Caco-2 (cell line): ENCODE measurements at places on chromosomes 1 and 21.

- no peak for DNase-seq
Measured at GRCh38 chr1:39046613-39047210, 20.6 kb downstream of the NDUFS5 start.

GRCh38 chr1:19010995-19011844 is 54.7 kb upstream of the IFFO2 start:
- peak; percentile 83 for DNase-seq

- no peak for DNase-seq
Measured at GRCh38 chr1:119587341-119587740, 60.7 kb downstream of the ZNF697 start.

- DNase-seq, result no peak
Measured at GRCh38 chr1:19606817-19607642, 37.1 kb upstream of the NBL1 start.

GRCh38 chr1:221331273-221332183 is 410.4 kb downstream of the DUSP10 start:
- no peak for DNase-seq

DNA sequence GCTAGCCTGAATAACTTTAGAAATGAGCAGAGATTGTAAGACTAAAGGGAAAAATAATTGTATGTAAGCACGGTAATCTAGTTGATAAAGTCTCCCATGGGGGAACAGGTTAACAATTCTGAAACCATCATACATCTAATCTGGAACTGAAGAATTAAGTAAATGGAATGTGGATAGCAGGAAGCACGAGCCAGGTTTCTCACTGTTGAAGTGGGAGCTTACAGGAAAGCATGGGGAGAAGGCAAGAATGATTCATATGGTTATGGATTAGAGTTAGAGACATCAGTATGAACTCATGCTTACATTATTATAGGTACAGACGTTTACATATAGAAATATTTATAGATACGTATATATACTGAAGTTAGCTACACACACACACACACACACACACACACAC is 83.0 kb downstream of the LEPR start:
- no peak for DNase-seq

DNA sequence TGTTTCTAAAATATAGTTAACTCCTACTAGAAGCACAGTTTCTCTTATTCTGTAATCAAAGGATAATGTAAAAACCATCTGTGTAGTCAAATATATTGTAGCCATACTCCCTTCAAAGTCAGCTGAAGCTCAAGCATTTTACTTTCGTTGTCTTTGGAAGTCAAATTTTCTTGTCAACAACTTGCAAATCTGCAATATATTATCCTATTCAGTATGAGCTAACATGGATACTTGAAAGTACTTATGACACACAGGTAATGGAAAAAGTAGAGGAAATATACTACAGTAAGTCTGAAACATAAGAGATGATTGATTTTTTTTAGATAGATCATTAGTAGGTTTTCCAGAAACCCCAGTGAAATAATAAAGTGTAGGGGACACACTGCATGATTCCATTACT is 121.5 kb downstream of the COL24A1 start:
- no peak for DNase-seq

GRCh38 chr1:28341591-28341990 is 12.8 kb downstream of the MED18 start:
- DNase-seq, result no peak

DNA sequence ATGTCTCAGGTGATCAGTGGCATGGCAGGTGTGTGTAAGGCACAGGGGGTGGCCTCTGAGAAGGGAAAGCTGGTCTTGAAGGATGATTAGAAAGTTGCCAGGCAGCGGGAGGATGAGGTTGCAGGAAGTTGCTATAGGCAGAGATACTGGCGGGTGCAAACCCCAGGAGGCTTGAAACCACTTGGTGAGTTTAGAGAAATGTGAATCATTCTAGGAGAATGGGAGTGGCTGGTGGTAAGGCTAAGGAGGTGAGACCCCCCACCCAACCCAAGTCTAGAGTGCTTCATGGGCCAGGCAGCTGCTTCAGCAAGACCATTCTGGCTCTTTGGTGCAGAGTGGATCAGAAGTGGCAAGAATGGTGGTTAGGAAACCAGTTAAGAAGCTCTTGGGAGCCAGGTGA is 9.0 kb downstream of the SH2D2A start:
- no peak for DNase-seq

DNA sequence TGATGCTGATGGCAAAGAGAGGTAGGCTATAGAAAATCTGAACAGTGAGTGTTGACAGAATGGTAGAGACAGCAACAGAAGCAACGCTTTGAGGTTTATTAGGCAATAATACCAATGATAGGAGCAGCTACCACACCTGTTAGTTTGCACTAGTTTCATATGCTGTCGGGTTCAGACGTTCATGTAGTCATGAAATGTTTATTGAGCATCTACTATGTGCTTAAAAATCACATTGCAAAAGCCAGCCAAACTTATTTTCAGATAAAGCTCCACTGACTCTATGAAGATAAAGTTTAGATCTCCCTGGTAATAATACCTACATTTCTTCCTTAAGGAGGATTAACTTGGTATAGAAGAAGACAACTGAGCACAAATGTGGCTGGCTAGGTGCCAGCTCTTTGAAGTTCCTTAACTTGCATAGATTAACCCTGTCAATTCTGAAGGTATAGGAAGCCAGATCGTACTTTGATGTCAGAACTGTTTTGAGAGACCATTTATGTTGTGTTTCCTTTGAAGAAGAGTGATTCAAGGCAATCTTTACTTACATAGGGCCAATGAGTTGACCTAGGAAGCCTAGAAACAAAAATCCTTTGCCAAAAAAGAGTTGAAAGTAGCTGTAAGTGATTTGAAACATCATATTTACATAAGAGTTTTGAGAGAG is 71.5 kb downstream of the DISP1 start:
- DNase-seq, result peak; percentile 35

DNA sequence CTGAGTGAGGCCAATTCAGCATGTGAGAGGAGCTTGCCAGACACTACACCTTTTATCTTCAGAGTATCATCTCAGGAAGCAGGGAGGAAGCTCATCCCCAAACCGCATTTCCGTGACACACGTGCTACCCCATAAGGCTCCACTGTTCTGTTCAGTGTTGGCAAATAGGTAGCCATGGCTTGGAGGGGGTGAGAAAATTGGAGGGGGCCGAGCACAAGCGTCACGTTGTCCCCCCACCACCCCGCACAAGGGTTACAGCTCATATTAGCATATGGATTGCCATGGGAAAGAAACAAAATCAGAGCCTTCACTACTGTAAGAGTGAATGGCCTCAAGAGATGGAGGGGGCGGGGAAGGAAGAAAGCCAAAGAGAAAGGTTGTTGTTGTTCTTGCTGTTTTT is 46.7 kb downstream of the OLIG1 start:
- DNase-seq, result no peak

DNA sequence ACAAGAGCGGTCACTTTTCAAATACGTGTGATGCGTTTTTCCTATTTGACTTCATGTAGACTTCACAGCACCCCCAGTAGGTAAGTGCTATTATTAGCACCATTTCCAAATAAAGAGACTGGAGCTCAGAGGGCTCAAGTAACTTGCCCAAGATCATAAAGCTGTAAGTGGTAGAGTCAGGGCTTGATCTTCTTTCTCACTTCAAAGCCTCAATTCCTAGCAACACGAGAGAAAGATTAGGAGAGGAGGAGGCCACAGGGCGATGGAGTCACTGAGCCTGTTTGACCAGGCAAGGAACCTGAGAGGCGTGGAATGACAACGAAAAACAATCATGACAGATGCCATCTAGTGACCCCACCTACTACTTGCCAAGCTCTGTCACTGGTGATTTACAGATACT is 181.0 kb downstream of the FOXD2 start:
- DNase-seq, result peak; percentile 40

DNA sequence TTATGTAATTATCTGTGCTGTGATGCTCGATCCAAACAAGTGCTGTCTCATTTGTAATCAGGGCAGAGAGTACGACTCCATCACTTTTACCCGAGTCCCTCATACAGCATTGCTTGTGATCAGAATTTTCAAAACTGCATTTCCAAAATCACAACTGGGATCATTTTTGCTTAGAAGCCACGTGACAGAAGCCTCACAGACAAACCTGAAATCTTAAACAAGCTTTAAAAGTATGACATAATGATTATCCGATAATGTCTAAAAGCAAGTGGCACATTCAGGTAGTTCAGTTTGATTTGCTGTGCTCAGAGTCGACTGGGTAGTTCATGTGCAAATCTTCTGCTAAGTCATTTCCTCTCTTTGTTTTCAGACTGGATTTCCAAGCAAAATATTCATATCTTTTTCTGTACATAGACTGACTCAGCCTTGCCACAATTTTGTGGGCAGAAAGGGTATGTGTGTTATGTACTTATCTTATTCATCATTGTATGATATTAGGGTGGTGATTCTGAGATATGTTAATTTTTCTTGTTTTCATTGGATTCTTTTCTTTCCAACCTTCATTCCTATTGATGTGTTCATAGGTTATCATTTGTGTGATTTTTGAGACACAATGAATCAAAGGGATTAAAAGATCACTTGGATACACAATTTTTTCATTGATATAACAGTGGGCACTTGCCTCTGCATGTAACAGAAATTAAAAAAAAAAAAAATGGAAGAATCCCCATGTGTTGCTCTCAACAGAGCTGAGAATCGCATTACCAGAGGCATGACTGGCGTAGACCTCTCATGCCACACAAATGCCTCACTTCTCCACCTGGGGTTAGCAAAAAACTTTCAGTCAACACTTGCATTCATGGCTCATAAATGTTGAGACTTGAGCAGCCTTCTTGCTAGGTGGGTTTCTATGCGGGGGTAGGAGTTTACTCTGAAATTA is 355.7 kb downstream of the LTN1 start:
- DNase-seq, result no peak

DNA sequence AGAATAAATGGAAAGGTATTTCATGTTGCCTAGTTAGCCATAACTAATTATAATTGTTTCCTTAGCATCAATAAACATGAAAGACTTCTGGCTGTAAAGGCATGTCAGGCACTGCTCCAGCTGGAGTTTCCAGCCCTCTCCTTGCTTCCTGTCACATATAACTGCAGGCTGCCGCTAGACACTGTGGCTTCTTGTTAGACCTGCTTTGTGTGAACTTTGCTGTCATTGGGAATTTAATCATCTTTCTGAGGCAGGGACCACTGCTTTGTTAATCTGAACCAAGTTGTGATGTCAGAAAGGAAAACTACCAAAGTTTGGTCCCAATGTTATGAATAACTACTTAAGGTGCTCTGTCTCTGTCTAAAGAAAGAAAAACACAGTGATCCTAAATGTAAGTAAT is 90.3 kb upstream of the DUSP10 start:
- DNase-seq, result no peak

GRCh38 chr1:52943876-52944416 is 16.9 kb downstream of the SCP2 start:
- DNase-seq, result no peak

DNA sequence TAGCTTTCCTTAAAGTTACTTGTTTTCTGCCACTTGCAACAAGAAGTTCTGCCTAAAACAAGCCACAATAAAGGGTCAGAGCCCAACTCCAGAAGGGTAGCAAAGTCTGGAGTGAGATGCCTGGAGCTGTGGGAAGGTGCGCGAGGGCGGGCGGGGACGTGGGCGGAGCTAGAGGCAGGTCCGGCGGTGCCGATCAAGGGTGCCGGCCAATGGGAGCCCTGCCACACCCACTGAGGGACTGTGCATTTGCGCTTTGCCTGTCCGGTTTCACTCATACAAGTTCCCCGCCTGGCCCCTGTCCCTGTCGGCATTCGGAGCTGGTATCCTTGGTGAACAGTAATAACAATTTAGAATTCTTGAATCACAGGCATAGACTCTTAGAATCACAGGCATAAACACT is 732.4 kb downstream of the MATN1 start:
- DNase-seq, result no peak

DNA sequence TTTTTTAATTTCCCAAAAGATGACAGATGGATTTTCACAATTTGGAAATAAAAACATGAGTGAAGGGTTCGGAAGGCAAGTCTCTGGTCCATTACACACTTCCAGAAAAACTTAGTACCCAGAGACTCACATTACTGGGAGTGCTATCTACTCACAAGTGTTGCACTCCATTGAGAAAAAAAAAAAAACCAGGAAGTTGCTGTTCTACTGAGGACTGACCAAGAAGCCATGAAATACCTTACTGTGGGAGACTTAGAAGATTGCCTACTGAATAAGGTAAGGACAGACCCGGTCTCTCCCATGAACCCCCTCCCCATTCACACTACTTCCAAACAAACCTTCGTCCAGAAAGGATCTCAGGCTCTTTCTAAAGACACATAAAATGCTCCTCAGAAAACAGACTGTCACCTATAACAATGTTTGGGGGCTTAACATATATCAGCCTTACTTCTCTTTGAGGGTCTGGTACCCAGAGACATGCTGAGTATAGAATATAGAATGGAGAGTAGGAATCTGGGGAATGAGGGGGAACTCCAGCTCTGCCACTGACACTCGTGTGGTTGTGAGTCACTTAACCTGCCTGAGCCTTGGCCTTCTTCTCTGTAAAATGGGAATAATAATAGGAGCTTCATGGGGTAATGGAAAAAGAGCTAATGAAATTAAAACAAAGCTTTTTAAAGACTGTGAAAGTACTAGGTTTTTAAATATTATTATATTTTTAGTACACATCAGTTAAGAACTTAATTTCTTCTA is 1.4 kb downstream of the MAB21L3 start:
- DNase-seq, result no peak

- no peak for DNase-seq
Measured at GRCh38 chr1:33300673-33301072, 20.2 kb downstream of the A3GALT2 start.

DNA sequence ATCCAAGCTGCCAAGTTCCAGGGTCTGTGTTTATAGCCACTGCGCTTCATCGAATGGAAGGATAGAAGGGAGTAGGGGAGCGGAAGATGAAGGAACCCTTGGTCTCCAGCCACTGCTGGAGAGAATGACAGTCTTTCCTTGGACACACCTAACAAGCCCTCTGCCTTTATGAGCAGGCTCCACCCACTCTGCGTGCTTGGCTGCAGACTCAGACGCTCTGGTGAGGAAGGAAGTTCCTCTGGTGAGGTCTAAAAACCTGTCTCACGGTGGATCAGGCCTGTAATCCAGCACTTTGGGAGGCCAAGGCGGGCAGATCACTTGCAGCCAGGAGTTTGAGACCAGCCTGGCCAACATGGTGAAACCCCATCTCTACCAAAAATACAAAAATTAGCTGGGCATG is 55.4 kb downstream of the MATN1 start:
- DNase-seq, result no peak

- no peak for DNase-seq
Measured at GRCh38 chr1:233500106-233500505, 113.8 kb upstream of the KCNK1 start.

GRCh38 chr1:56370513-56370912 is 208.8 kb downstream of the PLPP3 start:
- no peak for DNase-seq

- DNase-seq, result no peak
Measured at GRCh38 chr1:99279525-99279924, 15.2 kb downstream of the PLPPR4 start.

DNA sequence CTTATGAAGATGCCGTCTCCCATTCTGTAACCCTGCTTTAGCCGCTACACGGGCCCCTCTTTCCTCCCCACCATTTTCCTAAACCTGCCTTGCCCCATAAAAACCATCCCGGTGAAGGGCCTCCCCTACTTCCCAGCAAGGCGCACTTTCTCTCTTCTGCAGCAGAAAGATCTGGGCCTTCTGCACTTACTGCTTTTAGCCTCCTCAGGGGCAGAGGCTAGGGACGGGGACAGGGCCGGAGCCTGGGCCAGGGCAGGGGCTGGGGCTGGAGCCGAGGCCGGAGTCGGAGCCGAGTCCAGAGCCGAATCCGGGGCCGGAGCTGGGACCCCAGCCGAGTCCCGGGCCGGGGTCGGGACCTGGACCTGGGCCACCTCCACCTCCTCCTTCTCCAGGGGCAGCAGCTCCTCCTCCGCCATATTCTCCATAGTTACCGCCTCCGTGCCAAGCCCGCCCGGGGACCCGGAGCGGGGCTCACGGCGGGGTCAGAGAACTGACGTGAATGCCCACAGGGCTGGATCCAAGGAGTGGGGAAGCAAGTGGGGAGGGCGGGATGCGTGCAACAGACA is 382 bp downstream of the TRMT1L start:
- DNase-seq, result no peak
